ENCODE measurements at places on chromosomes 16 and 17. TPM values are rescaled to one million over a fixed set of nuclear protein-coding genes. Genes with fewer than 3 reads are reported as not detected.

ACSM2A gene
- total RNA-seq, result not detected

PCGF2 gene
- total RNA-seq, result 32.0 TPM

TMEM92 gene
- not detected for total RNA-seq

NXPH3 gene
- 21.1 TPM for total RNA-seq

CSH2 gene
- not detected for total RNA-seq

ITGAX gene
- 8.9 TPM for total RNA-seq

RAB40C gene
- 57.5 TPM for total RNA-seq

FOXJ1 gene
- 2.4 TPM for total RNA-seq

PPP1R27 gene
- not detected for total RNA-seq

DRC3 gene
- total RNA-seq, result 2.1 TPM

ARHGDIA gene
- total RNA-seq, result 259 TPM

TBX2 gene
- 8.9 TPM for total RNA-seq

CLEC3A gene
- total RNA-seq, result not detected

CCL4 gene
- 0.81 TPM for total RNA-seq

KRT15 gene
- not detected for total RNA-seq

MPP3 gene
- total RNA-seq, result 5.2 TPM

CCL2 gene
- total RNA-seq, result 10.8 TPM
